AG10803 (cell line): ENCODE measurements at places on chromosomes 6 and 20.

DNA sequence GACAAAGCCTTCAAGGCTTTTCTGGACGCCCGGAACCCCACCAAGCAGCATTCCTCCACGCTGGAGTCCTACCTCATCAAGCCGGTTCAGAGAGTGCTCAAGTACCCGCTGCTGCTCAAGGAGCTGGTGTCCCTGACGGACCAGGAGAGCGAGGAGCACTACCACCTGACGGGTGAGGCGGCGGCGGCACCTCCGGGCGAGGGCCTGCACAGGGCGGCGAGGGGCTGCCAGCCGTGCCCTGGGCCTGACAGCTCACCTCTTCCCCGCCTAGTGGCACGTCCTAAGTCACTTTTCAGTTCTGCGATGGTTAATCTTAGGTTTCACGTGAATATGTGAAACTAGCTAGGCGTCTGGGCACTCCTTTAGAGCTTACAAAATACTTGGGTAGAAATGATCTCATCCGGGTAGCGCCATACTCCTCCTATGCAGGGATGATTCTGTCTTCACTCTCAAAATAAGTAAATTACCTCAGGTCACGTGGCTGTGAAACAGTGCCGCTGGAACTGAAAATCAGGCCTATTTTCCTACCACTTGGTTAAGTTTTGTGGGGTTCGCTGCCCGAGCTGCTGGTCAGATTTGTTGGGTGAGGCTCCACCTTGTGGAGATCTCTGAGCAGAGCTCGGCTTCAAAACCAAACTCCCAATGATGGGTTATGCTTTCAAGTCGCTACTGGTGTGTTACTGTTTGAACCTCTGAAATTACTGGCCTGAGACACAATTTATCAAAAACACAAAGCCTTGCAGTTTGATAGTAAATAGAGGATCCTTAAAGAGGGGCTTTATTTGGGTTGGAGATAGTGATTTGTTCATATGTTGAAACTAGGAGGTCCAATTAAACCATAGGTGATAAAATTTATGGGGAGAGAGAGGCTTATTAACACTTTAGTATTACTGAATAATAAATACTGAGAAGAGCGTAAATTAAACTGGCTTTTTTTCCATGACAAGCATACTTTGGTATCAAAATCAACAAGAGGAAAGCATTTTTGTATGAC is 15.5 kb upstream of the CLDN20 start:
- DNase-seq, result peak; percentile 71

DNA sequence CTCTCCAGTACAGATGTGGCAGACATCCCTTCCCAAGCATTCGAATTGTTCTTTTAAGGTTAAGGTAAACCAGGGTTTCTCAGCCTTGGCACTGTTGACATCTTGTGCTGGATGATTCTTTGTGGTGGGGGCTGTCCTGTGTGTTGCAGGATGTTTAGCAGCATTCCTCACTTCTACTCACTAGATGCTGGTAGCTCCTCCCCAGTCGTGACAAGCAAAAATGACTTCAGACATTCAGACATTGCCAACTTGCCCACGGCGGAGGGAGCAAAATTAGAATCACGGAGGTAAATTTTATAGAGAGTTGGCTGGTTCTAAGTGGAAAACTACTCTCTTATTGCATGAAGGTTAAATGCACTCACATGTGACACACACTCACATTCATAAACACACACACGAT is 188.7 kb downstream of the GMPR start:
- no peak for DNase-seq

DNA sequence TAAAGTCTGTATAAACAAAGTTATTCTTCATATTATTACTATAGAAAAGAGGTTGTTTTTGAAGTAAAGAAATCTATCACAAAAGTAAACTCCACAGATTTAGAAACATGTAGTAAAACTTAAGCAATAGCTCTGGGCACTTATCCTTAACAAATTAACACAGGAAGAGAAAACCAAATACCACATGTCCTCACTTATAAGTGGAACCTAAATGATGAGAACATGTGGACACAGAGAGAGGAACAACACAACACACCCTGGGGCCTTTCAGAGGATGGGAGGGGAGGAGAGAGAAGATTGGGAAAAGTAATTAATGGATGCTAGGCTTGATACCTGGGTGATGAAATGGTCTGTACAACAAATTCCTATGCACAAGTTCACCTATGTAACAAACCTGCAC is 57.2 kb downstream of the C6orf58 start:
- DNase-seq, result peak; percentile 13

- DNase-seq, result peak; percentile 94
Observed at GRCh38 chr6:26223650-26224546, 136.7 kb downstream of the HFE start.

GRCh38 chr6:165486183-165487137 is 176.6 kb downstream of the PDE10A start:
- DNase-seq, result peak; percentile 9

- peak; percentile 10 for DNase-seq
Observed at GRCh38 chr6:130708338-130708737, 118.9 kb upstream of the SMLR1 start.

GRCh38 chr6:90004511-90004910 is 110.2 kb downstream of the GJA10 start:
- no peak for DNase-seq

- peak; percentile 19 for DNase-seq
Observed at GRCh38 chr6:46023216-46023915, 7.7 kb upstream of the CLIC5 start.

DNA sequence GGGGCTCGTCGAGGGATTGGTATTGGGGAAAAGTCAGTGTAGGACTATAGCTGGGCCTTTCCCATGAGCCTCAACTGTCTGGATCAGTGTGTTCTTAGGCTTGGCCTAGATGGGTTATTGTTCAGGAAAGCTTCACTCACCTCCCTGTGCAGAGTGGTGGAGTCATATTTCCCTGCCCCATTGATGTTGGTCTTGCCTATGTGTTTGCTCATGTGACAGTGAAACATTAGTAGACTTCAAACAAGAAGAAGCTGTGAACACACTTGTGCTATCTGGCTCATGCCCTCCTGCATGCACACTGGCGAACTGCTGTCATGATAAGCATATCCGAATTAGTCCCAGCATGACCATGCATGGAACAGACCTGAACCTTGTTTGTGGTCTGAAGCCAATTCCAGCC is 171.1 kb downstream of the DHX35 start:
- DNase-seq, result no peak

DNA sequence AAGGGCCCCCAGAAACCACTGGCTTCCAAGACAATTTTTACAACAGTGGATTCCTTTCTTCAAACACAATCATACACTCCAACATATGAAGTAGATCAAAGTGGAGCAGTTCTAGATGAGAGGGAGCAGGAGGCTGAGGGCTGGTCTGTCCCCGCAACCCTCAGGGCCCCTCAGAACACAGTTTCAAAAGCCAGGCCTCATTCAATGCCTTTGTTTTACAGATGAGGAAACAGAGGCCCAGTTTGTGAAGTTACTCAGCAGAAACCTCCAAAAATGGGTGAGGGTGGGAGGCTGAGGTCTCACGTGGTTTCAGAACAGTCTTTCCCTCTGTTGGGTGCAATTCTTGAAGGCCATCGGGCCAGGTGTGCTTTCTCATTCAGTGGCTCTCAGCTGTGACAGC is 134.9 kb downstream of the SCML4 start:
- DNase-seq, result no peak

- no peak for DNase-seq
Observed at GRCh38 chr20:16563066-16563806, 10.0 kb downstream of the KIF16B start.

DNA sequence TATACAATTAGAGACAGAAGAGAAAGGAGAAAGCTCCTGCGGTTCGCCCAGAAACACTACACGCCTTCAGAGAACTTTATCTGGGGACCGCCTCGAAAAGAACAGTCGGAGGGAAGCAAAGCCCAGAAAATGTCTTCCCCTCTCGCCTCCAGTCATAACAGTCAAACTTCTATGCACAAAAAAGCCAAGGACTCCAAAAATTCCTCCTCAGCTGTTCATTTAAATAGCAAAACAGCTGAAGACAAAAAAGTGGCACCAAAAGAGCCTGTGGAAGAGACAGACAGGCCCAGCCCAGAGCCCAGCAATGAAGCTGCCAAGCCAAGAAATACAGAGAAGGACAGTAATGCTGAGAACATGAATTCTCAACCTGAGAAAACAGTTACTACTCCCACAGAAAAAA is 12.9 kb downstream of the OGFRL1 start:
- DNase-seq, result no peak
